NK-92 treated with Interleukin-12 subunit alpha and Interleukin-12 subunit beta, amount 100 ng/mL, for 24 hours (cell line): ENCODE measurements at places on chromosomes 6 and 20.

DNA sequence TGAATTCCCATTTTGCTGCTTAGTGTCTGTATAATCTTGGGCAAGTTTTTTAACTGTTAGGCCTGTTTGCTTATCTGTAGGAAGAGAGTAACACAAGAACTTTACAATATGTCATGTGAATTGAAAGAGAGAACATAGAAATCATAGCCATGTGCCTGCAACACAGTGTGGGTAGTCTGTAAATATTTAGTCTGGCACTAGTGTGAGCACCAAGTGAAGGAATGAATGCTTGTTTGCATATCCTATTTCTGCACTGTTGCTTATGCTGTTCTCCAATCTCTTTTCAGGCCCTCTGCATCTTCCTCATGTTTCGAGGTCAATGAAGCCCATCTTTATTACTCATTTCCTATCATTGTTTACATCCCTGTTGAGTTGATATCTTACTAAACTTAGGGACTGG is 49.2 kb downstream of the CBFA2T2 start:
- no peak for DNase-seq

GRCh38 chr6:76888351-76888750 is 574.9 kb downstream of the HTR1B start:
- no peak for DNase-seq

- DNase-seq = no peak
Measured at GRCh38 chr6:72975352-72975752, 249.9 kb downstream of the KHDC1L start.

DNA sequence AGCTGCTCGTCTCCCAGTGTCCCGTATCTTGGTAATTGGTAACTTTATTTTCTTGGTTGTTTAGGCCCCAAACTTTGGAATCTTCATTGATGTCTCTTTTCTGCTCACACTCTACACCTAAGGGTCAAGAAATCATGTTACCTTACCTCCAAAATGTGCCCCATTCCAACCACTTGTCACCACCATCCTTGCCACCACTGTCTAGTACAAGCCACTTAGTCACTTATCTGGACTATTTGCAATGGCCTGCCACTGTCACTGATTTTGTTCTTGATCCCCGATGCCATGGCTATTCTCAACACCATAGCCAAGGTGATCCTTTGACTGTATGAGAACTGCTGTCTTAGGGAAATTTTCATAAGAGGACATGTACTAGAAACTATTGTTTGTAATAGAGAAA is 46.0 kb upstream of the SLC22A16 start:
- DNase-seq = no peak

DNA sequence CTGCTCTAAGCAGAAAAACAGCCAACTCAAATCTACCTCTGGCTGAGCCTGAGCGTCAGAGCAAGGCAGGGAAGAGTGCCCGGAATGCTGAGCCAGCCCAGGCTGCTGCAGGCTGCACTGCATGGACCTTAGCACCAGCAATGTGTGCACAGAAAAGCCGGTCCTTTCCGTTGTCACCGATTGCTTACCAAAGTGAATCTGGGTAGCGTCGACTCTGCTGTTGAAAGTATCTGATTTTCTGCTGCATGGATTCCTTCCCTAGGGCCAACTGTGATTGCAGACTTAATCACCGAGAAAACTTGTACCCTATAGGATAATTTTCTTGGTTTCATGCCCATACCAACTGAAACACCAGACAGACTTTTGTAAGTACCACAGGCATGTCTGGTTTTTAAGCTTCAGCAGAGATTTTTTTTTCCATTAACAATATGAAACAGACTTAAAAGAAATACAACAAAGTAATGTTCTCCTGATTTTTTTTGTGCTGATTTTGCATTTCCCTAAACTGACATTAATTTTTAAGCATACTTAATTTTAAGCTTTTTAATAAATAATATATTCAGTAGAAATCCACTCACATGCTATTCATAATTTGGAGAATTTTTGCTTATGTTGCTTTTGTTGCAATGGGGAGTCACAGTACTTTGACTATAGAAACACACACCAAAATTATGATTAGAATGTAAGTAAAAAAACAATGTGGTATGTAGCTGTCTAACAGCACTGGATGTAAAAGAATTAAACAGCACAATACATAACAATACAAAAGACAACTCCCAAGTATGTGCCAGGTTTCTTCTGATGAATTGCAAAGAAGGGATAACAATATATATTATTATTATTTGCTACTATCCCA is 218.0 kb downstream of the THBS2 start:
- no peak for DNase-seq
